ENCODE measurements at places on chromosomes 16 and 17.

- DNase-seq = peak; percentile 4
Measured at GRCh38 chr16:35370617-35371016, 1911.2 kb downstream of the TP53TG3F start.

GRCh38 chr16:19463468-19464315 lies 46.0 kb downstream of the TMC5 start:
- peak; percentile 6 for DNase-seq

DNA sequence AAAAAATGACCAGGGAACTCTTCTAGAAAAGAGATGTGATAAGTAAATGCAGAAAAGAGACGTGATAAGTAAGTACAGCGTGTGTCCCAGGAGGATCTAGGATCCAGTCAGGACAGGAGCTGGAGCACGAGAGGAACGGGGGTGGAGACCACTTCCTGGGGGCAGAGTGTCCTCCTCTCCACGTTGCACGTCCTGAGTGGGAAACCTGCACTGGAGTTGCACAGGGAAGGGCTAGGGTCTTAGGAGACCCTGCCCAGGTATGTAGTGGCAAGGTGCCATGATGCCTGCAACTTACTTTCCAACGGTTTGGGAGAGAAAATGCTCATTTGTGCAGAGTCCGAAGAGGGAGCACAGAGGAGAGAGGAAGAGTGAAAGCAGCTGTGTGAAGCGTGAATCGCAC lies 55.8 kb downstream of the RNF213 start:
- DNase-seq = no peak

DNA sequence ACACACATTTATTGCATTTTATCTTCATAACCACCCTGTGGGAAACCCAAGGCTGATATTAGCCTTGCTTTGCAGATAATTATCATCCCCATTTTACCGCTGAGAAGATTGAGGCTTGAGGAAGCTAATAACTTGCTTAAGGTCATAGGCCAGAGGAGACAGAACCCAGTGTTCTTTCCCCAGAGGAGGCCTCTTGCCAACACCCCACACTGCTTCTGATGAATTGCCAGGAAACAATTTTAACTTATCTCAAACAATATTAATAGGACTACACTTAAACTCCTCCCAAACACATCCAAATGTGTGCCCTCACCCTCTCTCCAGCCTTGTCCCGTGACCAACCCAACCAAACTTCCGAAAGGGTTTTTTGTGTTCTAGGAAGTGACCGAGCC lies 2.1 kb upstream of the SPG7 start:
- no peak for DNase-seq

- no peak for DNase-seq
Measured at GRCh38 chr17:13046361-13046760, 28.5 kb upstream of the ELAC2 start.

DNA sequence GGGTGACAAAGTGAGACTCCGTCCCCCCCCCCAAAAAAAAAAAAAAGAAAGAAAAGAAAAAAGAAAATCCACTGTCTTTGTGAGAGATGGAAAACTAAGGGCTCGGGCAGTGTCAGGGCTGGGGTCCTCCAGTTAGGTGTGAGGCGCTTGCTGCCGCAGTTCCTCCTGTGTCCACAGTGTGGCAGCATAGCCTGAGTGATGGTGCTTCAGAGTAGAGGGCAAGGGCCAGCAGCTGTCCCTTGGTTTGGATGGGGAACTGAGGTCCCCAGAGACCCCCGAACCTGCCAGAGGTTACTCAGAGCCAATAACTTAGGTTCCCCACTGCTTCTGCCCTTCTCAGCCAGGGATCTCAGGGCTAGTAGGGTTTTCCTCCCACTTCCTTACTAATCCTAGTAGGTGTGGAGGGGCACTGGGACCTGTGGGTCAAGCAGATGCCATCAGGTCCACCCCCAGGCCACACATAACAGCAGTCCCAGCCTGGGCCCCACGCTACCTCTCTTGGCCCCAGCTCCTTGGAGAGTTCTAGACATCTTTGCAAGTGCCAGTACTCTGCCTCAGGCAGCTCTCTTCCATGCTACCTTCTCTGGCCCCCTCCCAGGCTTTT lies 7.9 kb upstream of the LLGL1 start:
- peak; percentile 34 for DNase-seq

DNA sequence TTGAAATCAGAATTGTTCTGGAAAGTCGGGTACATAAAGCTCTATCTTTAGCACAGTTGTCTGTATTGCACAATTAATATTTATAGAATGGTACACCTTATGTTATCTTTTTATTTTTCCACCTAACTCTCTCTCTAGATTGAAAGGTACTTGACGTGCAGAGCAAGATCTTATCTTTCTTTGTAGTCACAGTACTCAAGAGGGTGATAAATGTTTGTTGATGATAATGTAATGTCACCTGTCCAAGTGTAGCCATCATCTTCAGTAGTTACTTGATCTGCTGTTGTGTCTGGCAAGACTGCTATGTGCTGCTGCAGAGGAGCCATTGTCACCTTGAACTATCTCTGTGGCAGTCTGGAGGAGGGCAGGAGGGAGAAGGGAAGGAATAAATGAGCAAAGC lies 5.3 kb downstream of the HMOX2 start:
- DNase-seq = no peak

DNA sequence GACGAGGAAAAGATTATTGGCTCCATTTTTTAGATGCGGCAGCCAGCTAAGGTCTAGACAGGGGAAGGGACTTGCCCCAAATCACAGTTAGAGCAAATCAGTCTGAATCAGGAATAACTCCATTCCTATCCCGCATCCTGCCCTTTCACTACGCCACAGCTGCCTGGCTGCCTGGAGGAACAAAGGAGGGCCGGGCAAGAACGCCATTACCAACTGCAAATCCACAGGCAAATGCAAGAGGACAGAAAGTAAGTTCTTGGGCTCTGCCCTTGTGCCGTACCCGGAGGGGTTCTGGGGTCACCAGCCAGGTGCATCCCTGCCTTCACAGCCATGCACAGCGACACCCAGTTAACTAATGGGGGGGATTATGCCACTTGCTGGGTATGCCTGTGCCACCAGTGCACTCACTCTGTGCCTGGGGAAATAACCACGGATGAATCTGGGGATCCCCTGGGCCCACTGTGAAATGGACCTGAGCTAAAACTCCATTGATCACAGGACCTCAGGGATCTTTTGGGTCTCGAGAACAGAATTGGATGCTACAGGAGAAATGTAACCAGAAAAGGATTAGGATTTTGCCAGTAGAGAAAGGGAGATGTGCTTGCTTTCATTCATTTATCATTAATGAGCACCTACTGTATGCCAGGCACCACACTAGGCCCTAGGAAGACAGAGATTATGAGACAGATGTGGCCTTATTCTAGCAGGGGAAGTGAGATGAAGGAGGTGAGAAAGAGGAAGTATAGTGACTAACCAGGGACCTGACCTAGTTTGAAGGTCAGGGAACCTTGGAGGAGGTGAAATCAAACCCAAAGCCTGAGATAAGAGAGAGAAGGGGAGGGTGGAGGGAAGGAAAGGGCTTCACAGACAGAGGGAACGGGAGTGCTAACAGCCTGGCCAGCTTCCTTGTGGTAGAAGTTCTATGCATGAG lies 17.7 kb downstream of the BCL7C start:
- no peak for DNase-seq

- DNase-seq = peak; percentile 94
Measured at GRCh38 chr17:66468241-66469087, 166.1 kb downstream of the PRKCA start.

- no peak for DNase-seq
Measured at GRCh38 chr16:7506363-7506762, 173.7 kb downstream of the RBFOX1 start.

GRCh38 chr16:67169642-67170167 lies 633 bp upstream of the NOL3 start:
- DNase-seq = no peak

- DNase-seq = no peak
Measured at GRCh38 chr16:89690392-89690901, 4.0 kb downstream of the CDK10 start.

DNA sequence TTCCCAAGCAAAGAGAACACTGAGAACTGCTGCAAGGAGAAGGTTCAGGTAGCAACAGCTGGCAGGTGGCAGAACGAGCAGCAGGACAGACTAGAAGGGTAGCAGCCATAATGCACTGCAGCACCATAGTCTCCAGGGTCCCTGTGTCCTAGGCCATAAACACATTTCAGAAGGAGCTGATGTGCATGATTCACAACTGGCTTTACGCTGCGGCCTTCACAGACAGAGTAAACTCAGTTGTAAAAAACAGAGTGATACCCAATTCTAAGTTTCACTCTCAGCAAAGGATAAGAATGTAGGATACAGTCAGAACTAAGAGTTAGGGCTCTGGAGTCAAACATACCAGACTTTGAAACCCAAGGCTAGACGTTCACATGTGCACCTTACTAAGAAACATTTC lies 24.4 kb downstream of the ARHGAP17 start:
- no peak for DNase-seq

GRCh38 chr16:63410594-63410993 lies 1374.4 kb upstream of the CDH8 start:
- no peak for DNase-seq
